ENCODE measurements at places on chromosomes 11 and 22.

- DNase-seq: peak; percentile 41
Observed at GRCh38 chr11:63592975-63593395, 21.2 kb downstream of the PLAAT3 start.

GRCh38 chr22:48974443-48975315, 853.0 kb downstream of the BRD1 start:
- no peak for DNase-seq

DNA sequence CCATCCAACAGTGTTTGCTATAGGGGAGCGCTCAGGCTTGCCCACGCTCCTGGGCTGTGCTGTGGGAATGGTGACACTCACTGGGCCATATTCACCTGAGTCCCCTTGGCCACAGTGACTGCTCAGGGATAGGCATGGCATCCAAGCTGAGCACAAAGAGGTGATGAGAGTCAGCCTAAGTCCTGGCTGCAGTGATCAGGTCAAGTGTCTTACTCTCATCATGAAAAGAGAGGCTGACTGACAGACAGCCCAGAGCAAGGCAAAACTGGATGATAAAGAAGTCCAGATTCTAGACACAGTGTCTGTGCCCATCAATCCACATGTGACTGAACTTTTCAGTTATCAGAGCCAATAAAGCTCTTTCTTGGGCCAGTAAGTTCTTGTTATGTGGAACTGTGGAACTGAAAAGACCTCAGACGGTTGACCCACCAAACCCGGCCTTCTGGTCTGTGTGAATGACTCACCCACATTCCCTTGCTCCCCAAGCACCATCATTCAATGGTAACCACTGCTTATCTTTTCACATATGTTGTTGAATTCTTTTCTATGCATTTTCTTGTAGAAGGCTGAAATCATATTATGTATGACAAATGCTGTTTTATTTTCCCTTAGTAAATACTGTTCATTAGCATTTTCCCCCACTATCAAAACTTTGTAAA, 43.2 kb upstream of the YPEL1 start:
- DNase-seq: peak; percentile 78

GRCh38 chr11:3341298-3341697, 37.6 kb downstream of the ZNF195 start:
- DNase-seq: peak; percentile 49

DNA sequence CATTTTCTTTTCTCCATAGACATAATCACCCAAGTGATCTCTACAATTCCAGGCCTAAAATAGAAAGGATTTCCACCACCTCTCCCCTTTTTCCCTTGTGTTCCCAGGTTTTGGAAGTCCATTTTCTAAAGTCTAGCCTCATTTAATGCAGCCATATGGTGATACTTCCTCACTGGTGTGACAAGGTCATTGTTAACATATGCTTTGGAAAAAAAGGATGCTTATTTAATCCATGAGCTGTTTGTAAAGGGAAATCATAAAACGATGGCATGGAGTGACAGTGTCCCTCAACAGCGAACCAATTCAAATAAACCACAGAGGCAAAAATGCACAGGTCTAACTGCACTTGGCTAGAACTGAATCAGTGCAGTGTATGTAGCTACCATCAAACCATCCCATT, 26.6 kb downstream of the GRIA4 start:
- DNase-seq: no peak

- no peak for DNase-seq
Observed at GRCh38 chr11:30342736-30343166, 19.8 kb downstream of the ARL14EP start.
